ENCODE measurements at places on chromosomes 16 and 17.

DNA sequence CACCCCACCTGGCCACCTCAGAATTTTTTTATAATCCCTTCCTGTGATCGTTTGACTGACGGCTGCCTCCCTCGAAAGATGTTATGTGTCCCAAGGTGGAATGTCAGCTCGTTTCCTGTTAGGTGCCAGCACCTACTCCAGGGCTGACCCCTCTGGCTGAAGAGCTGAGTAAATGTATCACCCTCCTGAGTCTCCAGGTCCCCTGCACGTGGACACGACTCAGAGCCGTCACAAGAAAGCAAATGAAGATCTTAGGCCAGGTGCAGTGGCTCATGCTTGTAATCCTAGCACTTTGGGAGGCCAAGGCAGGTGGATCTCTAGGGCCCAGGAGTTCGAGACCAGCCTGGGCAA lies 273.2 kb downstream of the C16orf95 start:
- DNase-seq: no peak

DNA sequence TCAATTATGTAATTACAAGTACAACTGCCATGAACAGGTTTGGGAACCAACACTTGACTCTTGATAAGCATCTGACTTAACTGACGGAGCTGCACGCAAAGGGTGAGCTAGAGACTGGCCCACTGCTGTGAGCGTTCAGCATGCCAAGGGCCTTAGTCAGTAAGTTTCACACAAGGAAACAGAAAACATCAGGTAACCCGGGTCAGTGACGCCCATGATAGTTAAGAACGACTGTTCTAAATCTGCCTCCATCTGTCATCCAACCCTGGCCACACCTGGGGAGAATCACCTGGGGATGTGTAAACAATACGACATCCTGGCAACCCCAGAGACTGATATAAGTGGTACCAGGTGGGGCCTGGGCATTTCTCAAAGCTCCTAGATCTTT lies 12.3 kb downstream of the SMIM5 start:
- DNase-seq: no peak

- DNase-seq: no peak
Measured at GRCh38 chr16:88484505-88485365, 31.7 kb downstream of the ZFPM1 start.

GRCh38 chr17:44417553-44417952 lies 28.1 kb upstream of the ITGA2B start:
- DNase-seq: no peak

DNA sequence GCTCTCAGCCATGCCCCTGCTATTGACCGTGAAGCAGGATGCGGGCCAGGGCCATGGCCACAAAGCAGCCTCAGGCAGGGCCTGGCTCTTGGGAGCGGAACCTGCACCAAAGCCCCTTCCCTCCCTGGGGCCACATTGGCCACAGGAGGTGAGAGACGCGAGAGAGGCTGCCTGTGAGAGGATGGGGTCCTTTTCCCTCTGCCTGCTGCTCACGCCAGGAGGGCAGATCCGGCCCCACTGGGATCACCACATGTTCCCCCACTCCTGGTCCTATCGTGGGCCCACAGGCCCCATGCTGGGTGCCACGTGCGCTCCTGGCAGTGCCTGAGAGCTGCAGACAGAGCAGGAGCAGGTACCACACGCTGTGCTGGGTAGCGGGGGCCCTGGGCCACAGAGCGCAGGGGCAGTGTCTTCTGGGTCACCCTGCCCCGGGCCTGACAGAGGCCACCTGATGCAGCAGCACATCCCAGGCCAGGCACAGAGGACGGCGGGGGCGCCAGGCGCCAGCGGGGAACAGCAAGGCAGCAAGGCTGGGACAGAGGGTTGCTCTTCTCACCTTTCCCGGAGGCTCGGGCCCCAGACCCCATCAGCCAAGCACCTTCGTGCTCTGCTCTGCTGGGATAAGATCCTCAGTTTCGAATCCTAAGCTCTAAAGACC lies 9.2 kb upstream of the NUDT16L1 start:
- DNase-seq: no peak

DNA sequence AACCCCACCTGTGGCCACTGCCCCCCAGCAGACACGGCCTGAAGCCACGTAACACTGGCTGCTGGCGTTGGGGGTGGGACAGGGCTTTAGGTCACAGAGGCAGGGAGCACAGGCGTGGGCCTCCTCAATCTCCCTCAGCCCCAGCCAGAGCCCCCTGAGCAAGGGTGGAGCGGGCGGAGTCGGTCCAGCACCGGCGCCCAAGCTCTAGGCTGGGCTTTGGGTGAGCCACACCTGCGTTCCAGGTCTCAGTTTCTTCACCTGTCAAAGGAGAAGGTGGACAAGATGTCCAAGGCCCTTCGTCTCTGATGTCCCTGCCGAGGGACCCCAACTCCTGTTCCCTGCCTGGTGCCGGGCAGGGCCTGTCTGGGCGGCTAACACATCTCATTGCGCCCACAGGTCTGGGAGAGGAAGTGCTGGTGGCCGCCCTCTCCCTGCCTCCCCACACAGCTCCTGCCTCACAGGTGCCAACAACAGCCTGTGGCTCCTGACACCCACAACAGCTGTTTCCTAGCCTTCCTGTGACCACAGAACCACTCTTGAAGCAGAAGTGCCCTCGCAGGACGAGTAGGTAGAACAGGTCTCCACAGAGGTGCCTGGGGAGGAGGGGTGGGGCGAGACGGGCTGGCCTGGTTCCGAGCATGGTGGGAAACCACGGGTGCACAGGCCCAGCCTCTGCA lies 12.0 kb downstream of the FAM83G start:
- DNase-seq: no peak

DNA sequence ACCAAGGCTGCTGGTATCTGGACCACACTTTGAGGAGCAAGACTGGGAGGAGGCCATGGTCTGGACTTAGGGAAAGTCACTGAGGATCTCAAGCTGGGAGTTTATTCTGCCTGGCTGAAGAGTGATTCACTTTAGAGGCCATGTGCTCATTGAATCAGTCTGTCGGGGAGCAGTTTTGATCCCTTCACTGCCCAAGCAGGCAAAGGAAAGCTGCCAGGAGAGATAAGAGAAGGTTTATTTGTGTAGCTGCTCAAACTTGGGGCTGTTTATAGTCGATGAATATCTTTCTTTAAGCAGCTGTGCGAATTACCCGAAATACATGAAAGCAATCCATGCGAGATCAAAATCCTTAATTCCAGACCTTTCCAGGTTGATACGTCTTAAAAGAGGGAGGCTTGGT lies 544.4 kb upstream of the EEF2KMT start:
- no peak for DNase-seq

DNA sequence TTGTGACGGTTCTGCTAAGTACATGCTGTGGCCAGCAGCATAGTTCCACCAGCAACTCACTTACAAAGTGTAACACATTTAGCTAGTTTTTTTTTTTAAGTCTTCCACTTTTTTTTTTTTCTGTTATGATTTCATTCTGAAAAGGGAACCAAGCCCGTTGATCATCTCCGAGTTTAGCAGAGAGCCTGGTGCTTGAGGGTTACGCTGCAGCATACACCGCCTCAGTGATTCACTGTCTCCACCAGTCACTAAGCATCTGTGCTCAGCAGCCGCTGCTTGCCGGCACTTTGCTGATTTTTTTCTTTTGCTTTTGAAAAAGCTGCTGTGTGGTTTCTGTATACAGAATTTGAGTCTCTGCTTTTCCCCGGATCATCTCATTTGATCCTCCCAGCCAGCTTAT lies 194.5 kb upstream of the CDH13 start:
- DNase-seq: no peak

GRCh38 chr16:72905581-72905980 lies 142.3 kb downstream of the ZFHX3 start:
- DNase-seq: no peak

DNA sequence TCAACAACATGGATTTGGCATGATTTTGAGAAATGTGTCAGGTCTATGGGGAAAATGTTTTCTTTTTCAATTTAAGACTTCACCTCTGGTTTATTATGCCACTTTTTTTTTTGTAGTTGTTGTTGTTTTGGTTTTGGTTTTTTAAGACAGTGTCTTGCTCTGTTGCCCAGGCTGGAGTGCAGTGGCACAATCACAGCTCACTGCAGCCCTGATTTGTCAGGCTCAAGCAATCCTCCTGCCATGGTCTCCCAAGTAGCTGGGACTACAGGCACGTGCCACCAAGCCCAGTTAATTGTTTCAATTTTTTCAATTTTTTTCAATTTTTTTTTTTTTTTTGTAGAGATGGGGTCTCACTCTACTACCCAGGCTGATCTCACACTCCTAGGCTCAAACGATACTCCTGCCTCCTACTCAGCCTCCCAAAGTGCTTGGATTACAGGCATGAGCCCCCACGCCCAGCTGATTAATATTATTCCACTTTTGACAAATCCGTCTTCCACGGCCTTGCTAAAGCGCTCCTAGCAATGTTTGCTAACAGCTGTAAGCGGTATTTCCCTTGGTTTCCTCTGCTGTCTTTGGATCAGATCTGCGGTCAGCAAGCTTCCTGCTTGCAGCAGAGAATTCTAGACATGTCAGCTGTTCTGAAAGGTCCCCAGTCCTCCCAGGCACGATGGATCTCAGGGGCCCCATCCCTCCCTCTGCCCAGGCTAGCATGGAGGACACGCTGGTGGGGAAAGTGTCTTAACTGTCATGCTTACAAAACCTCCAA lies 7.0 kb upstream of the MILR1 start:
- no peak for DNase-seq

DNA sequence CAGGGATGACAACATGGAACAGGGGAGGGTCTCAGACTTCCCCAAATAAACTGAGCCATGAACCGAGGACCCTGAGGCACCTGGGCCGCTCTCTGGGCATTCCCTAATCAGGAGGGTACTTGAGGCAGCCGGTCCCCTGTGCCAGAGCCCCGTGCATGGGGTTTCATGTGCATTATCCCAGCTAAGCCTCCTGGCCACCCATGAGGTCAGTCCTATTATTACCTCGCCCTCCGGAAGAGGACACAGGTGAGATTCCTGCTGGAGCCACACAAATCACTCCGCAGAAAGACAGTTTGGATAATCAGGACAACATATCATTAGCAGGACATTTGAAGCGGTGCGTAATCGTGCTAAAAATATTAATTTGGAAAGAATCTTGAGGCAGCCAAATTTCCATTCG lies 274.0 kb downstream of the PARN start:
- peak; percentile 69 for DNase-seq

DNA sequence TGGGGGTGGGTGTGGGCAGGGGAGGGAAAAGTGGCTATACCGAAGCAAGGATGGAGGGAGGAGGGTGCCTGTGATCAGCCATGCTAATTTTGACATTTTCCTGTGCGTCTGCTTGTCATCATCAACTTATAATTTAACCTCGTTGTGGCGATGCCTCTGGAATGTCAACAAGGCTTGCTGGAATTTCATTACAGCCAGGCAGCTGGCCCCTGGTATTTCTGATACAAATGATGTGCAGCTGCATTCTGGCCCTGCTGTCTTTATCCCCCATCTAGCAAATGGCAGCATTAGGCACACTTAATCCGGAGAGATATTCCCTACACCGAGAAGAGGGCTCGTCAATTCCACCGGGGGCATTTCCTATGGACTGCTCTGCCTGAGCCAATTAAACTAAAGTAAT lies 278.3 kb upstream of the CCL2 start:
- DNase-seq: no peak

GRCh38 chr16:47565454-47565853 lies 104.3 kb downstream of the PHKB start:
- DNase-seq: peak; percentile 82

DNA sequence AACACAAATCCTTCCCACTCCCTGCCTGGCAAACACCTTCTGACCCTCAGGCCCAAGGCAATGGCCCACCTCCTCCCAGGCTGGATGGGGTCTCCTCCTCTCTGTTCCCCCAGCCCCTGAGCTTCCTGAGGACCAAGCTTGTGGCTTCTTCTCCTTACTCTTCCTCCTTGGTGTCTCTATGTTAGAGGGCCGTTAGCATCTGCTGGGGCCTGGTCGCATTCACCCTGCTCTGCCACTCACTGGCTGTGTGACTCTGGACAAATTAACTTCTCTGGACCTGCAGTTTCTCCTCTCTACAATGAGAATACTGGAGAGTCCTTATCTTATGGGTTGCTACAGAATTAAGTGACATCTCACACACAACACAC lies 725 bp upstream of the MT2A start:
- no peak for DNase-seq

GRCh38 chr17:40103071-40103661 lies 2.8 kb upstream of the NR1D1 start:
- DNase-seq: no peak

GRCh38 chr17:2943981-2944380 lies 119.4 kb downstream of the OR1D5 start:
- no peak for DNase-seq

DNA sequence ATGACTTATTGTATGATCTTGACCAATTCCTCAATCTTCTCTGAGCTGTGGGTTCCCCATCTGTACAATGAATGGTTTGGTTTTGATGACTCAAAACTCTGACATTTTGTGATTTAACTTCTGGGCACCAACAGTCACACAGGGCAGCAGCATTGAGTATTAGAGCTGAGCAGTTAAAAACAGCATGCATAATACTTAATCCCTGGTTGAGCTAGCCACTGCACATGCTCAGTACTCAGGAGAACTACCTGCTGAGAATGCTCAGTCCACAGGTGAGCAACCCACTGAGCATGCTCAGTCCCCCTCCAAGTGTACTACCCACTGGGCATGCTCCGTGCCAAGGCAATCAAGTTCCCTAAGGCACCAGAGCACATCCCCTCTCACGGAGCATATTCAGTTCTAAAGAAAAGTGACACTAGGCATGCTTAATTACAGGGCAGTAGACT lies 68.7 kb downstream of the AIPL1 start:
- no peak for DNase-seq

DNA sequence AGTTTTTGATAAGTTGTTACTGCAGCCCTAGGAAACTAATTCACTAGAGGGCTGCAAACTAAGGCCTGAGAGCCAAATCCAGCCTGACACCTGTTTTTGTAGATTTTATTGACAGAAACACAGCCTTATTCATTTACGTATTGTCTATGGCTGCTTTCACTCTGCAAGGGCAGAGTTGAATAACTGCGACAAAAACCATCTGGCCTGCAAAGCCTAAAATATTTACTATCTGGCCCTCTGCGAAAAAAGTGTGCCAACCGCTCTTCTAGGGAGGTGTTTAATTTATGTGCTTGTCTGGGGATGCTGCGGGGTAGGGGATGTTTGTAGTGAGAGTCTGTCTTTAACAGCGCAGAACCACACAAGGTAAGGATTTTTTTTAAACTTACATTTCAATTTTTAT lies 165.0 kb upstream of the RBFOX1 start:
- DNase-seq: no peak

GRCh38 chr17:36741019-36741902 lies 139.9 kb downstream of the MRM1 start:
- no peak for DNase-seq

GRCh38 chr16:82063456-82064082 lies 28.5 kb downstream of the HSD17B2 start:
- no peak for DNase-seq

DNA sequence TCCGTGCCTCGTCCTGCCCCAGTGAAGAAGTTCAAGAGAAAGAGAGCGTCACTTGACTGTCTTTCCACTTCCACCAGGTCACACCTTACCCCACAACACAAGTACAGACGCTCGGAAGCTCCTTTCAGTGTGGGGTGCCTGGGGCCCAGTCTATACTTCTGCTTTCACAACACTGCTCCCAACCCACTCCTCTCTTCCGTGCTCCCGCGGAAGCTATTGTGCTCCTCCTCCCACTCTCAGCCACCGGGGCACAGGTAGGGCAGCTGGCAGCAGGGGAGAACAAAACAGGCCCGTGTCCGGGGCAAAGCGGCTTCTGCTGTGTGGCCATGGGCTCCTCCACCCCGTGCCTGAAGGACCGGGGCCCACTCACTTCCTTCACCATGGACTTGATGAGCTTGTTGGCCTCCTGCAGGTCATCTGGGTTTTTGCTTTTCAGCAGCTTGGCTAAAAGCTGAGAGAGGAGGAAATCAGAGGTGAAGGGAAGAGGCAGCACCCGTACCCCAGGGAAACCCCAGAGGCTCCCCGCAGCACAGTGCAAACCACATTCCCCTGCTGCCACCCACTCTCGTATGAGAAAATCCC lies 18.9 kb downstream of the GGA3 start:
- DNase-seq: no peak

Data from psoas muscle (tissue), 8 donors.